ENCODE measurements at places on chromosomes 11 and 22.

DNA sequence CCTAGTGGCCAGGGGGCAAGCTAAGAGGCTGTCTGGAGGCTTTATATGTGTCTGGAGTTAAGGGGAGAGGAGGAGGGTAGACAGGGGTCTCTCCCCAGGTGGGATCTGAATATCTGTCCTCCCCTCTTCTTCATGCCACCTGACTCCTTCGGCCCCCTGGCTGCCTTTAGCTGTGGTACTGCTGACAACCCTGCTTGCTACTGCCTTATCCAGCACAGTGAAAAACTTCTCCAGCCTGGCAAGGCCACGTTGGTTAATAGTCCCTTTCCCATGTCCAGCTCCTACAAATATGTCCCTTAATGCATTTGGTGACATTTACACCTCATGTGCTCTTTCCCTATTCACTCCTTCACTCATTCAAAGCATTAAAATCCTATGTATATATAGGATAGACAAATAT, 42.4 kb upstream of the NNMT start:
- no peak for DNase-seq

DNA sequence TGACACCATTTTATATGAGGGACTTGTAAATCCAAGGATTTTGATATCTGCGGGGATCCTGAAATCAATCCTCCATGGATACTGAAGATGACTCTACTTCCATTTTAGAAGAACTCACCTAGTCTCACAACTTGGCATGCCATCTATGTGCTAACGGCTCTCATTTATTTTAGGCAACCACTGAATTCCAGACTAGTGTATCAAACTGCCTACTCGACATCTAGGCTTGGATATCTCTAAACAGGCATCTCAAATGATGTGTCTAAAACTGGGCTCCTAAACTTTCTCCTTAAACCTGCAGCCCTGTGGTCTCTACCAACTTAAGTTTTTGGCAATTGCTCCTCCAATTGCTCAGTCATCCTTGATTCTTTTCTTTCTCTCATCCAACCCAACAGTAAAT, 31.2 kb upstream of the CLNS1A start:
- no peak for DNase-seq

- DNase-seq, result no peak
These were observed 1517.5 kb upstream of the TENM4 start for GRCh38 chr11:80958361-80958760.

DNA sequence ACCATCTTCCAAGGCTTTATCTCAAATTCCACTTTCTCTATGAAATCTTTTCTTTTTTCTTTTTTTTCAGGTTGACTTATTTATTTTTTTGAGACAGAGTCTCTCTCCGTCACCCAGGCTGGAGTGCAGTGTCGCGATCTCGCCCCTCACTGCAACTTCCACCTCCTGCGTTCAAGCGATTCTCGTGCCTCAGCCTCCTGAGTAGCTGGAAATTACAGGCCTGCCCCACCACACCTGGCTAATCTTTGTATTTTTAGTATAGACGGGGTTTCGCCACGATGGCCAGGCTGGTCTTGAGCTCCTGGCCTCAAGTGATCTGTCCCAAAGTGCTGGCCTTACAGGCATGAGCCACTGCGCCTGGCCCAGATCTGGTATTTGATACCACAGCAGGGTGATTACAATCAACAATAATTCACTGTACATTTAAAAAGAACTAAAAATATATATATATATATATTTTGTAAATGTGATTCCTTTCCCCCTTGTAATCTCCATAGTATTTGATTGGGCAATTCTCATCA, 121.5 kb downstream of the MSANTD4 start:
- DNase-seq, result no peak

DNA sequence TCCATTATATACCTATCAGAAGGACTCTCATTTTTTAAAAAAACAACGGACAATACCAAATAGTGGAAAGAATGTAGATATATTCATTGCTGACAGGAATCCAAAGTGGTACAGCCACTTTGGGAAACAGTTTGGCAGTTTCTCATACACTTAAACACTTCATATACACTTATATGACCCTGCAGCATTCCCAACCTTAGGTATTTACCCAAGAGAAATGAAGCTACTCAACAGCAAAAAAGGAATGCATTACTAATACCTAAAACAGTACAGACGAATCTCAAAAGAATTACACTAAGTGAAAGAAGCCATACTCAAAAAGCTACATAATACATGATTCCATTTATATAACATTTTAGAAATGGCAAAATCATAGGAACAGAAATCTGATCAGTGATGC, 51.5 kb downstream of the RBFOX2 start:
- no peak for DNase-seq

GRCh38 chr22:19867617-19868016, 12.9 kb upstream of the GNB1L start:
- peak; percentile 6 for DNase-seq

- DNase-seq, result no peak
These were observed 9.8 kb downstream of the MRPL48 start for GRCh38 chr11:73797457-73797856.

DNA sequence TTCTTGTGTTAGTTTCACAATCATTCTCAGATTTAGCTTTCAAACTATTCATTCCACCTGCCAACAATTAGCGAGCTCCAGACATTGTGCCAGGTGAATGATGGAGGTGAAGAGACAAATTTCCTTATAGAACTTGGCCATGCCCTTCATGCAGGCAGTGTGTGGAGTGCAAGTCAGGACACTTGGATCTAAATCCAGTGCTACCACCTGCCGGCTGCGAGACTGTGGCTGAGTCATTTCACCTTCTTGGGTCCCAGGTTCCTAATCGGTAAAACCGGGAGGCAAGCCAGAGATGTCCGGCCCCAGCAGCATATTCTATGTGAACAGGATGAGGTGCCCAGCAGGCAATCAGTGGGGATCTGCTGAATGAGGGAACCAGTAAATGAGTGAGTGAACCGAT, 18.6 kb upstream of the EHF start:
- no peak for DNase-seq

- no peak for DNase-seq
These were observed 83.6 kb upstream of the TBCEL start for GRCh38 chr11:120940160-120940848.

GRCh38 chr22:35552196-35552842, 11.7 kb downstream of the RASD2 start:
- DNase-seq, result peak; percentile 86

DNA sequence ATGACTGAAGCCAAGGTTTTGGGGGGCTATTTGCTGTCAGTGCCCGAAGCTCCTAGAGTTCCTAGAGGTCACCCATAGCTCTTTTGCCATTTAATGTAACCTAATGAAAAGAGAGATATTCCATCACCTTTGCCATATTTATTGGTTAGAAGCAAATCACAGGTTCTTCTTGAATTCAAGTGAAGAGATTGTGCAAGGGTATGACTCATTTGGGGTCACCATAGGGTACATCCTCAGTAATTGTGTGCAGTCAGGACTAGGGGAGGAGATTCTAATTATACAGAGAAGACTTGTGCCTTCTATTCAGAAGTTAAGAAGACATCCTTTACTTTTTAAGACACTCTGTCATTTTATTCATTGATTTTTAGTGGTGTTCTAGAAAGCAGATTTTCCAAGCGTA, 6.9 kb upstream of the PRAME start:
- DNase-seq, result no peak

- no peak for DNase-seq
These were observed 12.8 kb upstream of the CABP7 start for GRCh38 chr22:29707010-29707409.

GRCh38 chr11:96264364-96264763, 78.6 kb downstream of the MAML2 start:
- no peak for DNase-seq

GRCh38 chr11:79461144-79461543, 20.3 kb upstream of the TENM4 start:
- no peak for DNase-seq

DNA sequence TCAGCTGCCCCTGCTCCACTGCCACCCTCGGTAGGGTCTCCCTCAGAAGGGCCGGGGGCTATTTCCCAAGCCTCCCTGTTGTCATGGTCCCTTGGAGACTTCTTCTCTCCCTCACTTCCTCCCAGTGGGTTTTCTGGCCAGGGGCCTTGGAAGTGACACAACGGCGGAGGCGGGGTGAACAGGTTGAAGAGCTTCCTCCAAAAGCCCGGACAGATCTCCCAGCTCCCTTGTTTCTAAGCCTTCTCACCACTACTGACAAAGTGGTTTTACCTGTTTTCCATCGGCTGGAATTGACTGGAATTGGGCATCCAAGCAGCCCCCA, 14.5 kb downstream of the MYH9 start:
- no peak for DNase-seq

DNA sequence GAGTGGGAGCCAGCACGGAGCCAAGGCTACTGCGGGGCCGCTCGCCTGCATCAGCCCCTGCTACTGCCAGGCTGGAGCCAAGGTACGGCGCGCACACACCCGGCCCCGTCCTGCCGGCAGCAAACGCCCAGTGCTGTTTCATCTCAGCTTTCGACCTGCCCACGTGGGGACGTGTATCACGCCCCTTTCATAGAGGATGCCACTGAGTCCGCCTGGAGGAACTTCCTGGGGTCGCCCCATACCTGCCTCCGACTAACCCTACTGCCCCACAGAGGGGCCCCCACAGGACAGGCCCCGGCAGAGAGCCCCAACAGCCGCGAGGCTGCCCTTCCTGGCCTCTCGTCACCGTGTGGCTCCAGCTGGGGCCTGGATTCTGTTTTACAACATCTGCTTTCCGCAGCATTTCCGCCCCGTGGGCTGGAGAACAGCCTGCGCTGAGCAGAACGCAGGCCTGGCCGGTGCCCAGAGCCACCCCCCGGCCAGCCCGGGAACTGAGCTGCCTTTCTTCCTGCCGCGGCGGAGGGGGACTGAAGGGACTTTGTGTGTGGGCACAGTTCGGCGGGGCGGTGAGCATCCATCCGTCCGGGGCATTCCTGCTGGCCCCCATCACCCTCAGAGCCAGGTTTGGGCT, 22.9 kb upstream of the ARHGAP8 start:
- DNase-seq, result no peak

GRCh38 chr22:38820020-38820419, 23.8 kb downstream of the NPTXR start:
- no peak for DNase-seq

- DNase-seq, result no peak
These were observed 10.3 kb upstream of the PHF21B start for GRCh38 chr22:45019861-45020655.

DNA sequence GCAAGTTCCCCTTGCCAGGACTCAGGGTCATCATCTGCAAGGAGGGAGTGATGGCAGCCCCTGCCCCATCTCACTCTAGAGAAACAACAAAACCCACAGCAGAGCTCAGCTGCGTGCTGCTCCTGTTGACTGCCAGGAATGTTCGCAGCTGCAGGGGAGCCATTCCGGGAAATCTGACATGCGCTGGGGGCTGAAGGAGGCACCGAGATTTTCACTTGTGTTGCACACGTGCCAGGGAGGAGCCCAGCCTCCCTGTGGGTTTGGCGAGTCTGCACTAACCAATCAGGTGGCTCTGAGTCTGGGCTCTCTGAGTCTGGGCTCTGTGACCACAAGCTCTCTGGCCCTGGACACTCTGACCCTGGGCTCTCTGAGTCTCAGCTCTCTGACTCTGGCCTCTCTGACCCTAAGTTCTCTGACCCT, 10.5 kb downstream of the FGF3 start:
- DNase-seq, result no peak

- no peak for DNase-seq
These were observed 93.6 kb upstream of the ISX start for GRCh38 chr22:34972191-34972897.

DNA sequence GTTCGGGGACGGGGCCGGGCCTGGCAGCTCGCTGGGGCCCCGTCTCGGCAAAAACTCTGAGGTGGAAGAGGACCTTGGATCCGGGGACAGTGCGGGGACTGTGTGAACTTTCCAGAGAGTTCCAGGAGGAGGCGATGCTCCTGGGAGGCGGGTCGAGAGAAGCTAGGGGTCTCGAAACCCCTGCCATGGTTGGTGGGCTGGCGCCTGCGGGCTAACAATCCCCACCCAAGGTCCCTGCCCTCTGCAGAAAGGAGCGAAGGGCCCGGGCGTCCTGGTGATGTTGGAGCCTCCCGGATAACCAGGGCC, 4.7 kb upstream of the GRK2 start:
- no peak for DNase-seq

DNA sequence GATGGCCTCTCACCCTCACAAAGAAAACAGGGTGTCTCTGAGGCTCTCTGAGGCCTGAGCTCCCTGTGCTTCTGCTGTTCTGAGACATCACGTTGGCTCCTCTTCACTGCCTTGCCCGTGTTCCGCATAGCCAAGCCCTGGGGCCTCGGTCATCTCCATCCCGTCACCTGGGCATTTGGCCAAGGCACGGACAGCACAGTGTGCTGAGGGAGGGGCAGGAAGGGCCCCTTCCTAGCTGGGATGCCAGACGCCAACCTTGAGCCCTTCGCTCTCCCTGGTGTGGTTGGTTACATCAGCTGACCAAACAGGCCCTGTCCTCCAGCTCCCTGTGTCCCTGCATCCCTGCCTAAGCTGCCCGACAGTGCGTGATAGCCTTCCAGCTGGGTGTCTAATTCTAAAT, 25.9 kb downstream of the MOV10L1 start:
- no peak for DNase-seq

DNA sequence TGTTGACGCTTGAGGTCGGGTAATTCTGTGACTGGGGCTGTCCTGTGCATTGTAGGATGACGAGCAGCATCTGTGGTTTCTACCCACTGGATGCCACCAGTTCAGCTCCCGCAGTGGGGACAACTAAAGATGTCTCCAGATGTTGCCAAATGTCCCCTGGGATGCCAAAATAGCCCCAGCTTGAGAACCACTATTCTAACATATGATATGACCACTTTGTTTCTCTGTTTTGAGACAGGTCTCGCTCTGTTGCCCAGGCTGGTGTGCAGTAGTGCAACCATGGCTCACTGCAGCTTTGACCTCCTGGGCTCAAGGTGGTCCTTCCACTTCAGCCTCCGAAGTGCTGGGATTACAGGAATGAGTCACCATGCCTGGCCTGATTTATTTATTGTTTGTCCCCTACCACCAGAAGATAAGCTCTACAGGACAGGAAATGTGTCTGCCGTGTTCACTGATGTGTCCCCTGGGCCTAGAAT, 4.4 kb upstream of the MEN1 start:
- DNase-seq, result no peak

DNA sequence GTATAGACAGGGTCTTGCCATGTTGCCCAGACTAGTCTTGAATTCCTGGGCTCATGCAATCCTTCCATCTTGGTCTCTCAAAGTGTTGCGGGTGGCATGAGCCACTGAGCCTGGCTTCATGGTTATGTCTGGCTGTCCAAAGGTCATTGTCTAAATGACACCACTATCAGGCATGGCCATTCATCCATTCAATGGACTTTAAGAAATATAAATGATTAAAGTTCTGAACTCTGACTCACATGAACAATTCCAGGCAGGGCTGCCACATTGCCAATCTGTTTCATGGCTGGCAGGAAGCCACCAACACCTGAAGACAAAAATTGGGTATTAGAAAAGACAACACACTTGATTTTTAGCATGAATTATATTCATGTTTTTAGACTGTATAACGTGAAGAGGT, 4.1 kb downstream of the RTCB start:
- no peak for DNase-seq

DNA sequence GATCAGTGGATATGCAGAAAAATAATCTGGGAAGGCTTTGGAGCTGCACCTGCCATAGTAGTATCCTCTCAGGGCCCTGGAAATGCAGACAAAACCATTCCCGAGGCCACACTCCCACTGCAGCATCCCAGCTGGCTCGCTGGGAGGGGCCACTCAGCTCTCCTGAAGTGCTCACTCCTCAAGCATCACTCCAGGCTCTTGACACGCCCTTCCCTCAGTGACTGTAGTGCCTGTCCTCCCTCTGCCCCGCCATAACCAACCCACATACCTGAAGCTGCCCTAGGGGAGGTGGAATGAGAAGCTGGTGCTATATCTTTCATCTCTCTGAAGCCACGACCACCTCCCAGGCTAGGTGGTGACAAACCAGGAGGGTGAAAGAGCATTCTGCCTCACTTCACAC, 4.8 kb downstream of the DSCAML1 start:
- DNase-seq, result no peak

All from activated T-cell treated with anti-CD3 and anti-CD28 coated beads, Interleukin-2, amount 50 U/mL, for 24 hours (primary cell).